ENCODE measurements at places on chromosomes 2 and 18.

DNA sequence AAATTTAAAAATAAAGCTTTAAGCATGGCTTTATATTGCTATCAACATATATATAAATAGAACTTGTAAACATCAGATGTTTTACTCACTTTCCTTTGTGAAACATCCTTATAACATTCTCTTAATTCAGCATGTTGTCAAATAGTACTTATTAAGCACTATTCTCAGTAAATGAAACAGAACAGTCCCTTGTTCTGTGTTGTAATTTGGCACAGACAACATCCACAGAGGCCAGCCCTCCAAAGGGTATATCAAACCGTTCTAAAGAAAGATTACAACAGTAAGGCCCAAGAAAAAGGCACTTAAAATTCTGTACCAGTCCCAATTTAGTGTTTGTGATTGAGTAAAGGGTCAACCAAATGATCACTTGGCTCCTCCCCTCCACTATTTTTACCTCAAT lies 46.0 kb downstream of the GAREM1 start:
- no peak for DNase-seq

- no peak for DNase-seq
Measured at GRCh38 chr2:182585001-182585400, 131.1 kb upstream of the DNAJC10 start.

DNA sequence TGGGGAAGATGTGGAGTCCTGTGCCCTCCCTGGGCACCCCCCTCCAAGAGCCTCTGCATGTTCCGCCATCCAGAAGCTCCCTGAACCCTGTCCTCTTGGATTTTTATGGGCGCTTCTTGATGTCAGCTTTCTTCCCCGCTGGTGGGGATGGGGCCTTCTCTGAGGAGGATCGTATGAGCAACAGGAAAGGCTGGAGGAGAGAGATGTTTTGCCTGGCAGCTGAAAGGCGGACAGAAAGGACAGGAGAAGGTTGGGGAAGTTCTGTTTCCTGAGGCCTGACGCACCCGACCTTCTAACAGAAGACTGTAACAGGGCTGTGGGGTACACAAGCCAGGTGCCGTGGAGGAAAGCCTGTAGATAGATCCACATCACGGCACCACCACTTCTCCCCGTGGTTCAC lies 238.8 kb downstream of the LDLRAD4 start:
- DNase-seq = no peak

DNA sequence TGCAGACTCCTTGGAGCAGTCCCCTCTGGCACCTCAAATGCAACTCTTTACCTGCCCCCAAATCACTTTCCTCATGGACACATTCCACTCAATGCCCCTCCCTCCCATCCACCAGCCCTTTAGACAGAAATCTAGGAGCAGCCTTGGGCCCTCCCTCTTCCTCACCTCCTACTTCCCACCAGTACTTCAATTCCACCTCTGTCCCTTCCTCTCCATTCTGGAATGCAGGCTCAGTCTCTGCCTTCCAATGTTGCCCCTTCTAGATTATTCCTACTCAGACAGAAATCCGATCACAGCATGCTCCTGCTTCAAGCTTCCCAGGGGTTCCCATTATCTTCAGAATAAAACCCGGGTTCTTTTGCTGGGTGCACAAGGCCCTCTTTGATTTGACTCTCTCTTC lies 62.1 kb downstream of the MTHFD2 start:
- no peak for DNase-seq

DNA sequence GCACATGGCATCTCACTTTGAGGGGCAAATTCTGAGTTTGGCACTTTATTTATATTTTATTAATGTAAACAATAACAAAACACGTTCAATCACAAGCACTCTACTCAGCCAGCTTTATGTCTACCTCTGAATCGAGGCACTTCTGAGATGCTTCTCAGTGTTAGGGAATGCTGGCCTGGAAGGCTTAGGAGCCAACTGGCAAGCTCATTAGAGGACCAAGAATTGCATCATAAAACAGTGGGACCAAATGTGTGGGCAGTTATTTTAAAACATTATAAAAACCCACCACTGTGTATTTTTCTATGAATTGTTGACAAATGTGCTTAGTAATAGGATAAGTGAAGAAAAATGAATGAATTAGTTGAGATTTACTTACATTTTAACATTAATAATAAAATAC lies 46.8 kb upstream of the SMIM21 start:
- no peak for DNase-seq

- DNase-seq = no peak
Measured at GRCh38 chr2:123993728-123994323, 31.3 kb upstream of the CNTNAP5 start.

DNA sequence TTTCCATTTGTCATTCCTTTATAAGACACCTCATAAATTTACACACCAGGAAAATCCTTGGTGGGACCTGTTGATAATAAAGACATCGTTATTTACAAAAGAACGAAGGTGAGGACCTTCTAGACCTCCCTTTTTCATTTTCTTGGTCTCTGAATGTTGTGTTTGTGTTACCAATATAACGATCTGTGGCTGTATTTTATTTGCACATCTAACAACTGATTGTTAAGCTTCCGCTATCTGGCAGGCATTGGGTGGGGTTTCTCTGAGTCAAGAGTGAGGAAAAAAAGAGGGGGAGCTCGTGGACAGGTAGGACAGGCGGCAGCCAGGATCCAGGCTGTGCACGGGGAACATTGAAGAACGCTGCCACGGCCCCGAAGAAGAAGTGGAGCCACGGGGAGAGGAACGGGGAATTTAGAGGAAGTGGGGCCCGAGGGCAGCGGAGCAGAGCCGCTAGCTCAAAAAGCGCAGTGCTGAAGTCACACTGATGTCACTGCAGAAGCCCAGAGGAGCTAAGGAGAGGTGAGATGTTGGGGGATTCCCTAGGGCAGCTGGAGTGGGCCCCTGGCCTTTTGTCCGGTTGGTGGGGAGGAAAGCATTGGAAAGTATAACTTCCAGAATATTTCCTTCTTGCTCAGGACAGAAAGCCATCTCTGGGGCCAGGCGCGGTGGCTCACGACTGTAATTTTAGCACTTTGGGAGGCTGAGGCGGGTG lies 20.9 kb upstream of the DNMT3A start:
- DNase-seq = peak; percentile 21

- no peak for DNase-seq
Measured at GRCh38 chr2:8737571-8738175, 55.8 kb downstream of the ID2 start.
